Stimulated activated CD8-positive, alpha-beta memory T cell treated with anti-CD3 and anti-CD28 coated beads, Interleukin-7, amount 100 ng/mL, for 1 hour (primary cell): ENCODE measurements at places on chromosomes 5 and 9.

DNA sequence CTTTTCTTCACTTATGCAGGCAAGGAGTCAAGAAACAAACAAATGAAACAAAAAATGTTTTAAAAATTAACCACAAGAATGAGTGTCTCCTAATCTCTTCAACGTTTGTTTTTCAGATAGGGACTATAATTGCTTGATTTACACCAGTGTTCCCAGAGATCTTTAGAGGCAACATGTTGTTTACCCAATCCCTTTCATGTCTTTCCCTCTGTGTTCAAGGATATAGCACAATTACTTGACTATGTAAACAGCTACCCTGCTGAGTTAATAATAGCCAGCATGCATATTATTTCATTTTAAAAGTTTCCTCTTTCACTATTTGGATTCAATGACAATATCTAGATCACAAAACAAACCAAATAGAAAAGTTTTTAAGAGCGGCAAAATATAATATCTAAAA lies 25.1 kb upstream of the SHISAL2B start:
- DNase-seq, result no peak

DNA sequence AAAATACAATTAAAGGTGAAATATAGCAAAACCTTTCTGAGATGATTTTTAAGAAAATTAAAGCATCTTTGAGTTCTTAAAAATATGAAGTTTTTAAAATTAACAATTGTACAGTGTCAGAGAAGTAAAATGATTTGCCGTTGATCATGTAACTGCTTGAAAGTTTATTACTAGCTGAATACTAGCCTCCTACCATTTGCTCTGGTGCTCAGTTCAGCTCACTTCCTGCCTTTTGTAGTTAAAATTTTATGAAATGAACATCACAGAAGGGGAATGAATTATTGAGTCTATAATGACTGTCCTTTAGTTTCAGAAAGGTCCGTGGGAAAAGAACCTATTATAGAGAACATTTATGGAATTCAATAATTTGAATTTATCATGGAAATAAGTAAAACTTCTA lies 9.7 kb downstream of the YTHDC2 start:
- DNase-seq, result no peak

GRCh38 chr9:18783909-18784308 lies 249.1 kb downstream of the SAXO1 start:
- no peak for DNase-seq

DNA sequence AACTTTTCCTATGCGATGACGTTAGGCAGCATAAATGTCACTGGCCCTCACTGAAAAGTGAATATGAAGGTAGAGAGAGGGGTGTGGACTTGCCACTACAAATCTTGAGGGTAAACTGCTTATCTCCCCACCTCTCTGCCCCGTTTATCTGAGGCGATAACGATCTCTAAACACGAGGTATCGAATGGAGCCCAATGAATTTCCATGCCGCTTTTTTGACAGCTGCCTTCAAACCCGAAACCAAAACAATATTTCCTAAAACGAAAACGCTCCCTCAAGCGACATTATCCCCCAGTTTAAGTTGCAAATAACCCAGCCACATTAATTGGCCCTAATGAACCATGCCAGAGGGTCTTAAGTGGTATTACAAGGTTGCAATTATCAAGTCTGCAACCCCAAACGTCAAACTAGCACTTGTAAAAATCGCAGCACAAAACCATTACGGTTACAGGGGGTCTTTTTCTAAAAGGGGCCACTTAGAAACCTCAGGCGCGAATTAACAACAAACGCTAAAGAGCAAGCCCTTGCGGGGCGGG lies 1.4 kb downstream of the NR3C1 start:
- DNase-seq, result no peak

- no peak for DNase-seq
These were observed 237.1 kb downstream of the SLF1 start for GRCh38 chr5:94855543-94855942.

DNA sequence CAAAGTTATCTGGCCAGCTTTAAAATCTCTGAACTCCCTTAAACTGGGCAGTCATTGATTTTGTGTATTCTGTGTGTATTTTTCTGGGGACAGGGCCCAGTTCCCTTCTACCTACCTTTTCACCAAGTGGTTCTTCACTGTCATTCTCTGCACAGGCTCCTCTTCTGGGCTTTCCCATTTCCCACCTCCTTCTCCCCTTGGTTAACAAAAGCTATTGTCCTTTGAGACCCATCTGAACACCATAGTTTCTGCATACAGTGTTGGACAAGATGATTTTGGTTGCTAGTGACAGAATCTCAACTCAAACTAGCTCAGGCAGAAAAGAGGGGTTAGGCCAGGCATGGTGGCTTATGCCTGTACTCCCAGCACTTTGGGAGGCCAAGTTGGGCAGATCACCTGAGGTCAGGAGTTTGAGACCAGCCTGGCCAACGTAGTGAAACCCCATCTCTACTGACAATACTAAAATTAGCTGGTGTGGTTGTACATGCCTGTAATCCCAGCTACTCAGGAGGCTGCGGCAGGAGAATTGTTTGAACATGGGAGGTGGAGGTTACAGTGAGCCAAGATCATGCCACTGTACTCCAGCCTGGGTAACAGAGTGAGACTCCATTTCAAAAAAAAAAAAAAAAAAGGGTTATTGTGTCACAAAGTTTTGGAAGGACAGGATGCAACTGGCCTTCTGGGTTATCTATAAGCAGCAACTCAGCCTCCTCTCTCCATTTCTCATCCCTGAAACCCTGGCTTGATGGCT lies 31.0 kb upstream of the ANKRD34B start:
- no peak for DNase-seq

DNA sequence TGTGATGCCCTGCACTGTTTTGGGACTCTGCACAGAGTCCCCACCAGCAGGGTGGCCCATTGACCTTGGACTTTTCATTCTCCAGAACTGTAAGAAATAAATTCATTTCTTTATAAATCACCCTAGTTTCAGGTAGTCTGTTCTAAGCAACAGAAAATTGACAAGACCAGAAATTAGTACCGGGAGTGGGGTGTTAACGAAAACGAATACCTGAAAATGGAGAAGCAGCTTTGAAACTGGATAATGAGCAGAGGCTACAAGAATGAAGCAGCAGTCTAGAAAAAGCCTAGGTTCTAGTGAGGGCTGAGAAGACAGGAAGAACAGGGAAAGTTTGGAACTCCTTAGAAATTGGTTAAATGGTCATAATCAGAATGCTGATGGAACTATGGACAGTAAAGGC lies 2.1 kb upstream of the MCC start:
- DNase-seq, result no peak

GRCh38 chr5:1536322-1536845 lies 12.6 kb upstream of the LPCAT1 start:
- DNase-seq, result peak; percentile 42

DNA sequence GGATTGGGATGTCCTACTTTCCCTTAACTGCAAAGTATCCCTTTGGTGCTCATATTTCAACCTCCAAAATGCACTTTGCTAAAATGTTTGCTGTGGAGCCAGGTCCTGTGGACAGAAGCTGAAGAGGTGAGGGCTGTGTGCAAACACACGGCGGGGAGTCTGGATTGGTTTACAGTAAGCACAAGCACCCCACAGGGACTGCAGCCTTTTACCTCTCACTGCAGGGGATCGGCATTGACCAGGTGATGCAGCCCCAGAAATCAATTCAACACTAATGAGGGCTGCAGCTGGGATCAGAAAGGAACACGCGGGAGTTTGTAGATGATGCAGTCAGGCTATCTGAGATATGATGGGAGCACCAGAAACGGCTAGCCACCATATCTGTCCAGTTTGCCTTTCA lies 450.9 kb downstream of the CCDC171 start:
- no peak for DNase-seq

DNA sequence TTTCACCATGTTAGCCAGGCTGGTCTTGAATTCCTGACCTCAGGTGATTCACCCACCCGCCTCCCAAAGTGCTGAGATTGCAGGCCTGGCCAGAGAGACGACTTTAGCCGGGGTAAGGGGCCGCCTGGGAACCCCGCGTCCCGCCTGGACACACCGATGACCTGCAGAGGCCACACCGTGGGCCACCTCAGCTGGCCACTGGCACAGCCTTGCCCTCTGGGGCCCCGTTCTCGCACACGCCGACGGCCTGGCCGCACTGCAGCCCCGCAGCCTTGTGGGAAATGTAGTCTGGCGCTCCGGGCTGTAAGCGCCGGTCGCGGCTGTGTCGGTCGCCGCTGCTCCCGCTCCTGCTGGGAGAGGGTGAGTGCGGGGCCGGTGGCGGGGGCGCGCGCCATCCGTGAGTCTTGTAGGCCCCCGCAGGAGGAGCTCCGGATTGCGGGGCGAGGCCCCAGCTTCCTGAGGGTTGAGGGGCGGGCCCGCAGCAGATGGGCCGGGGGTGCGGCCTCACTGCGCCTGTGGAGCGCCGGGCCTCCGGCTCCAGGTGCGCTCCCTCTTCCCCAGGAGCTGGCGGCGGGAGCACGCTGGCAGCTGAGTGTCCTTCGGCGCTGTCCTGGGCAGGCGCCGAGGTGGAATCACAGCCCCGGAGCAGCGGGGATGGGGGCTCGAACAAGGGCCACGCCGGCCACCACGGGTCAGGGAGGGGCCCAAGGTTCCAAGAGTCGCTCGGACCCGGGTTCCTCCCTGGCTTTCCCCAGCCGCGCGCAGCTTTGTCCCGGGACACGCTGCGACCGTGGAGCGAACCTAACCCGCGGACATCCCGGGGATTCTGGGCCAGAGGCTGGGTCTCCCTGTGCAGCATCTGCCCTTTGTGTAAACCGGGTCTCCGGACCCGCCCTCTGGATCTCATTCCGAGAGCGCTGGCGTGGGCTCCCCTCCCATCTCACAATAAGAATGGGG lies at the start of gene ZFP2:
ZFP2 (plus strand) TSS at position 299 of the 957 bp plus-strand sequence. CDS start 35,401 bp downstream, outside the sequence.
- DNase-seq, result no peak

DNA sequence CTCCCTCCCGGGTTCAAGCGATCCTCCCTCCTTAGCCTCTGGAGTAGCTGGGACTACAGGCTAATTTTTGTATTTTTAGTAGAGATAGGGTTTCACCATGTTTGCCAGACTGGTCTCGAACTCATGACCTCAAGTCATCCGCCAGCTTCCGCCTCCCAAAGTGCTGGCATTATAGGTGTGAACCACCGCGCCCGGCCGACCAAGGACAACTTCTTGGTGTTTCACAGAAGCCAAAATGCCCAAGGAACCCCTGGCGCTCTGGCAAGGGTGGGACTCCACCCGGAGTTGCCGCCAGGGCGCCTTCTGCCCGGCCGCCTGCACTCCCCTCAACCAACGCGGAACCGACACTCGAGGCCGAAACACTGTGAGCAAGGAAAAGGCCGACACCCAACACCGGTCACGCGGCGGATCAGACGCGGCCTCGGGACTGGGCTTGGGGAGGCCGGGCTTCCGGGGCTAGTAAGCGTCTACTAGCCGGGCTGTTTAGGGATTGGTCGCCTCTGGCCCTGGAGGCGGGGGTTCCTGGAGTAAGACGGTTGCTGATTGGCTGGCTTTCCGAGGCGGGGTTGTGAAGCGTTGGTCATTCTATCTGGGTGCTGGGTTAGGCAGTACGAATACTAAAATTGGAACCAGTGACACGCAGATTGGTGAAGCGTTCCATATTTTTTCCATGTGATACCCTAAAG lies 7.7 kb upstream of the CFAP157 start:
- peak; percentile 65 for DNase-seq

- DNase-seq, result no peak
These were observed 3.6 kb upstream of the SPATA31E1 start for GRCh38 chr9:87878989-87879511.

DNA sequence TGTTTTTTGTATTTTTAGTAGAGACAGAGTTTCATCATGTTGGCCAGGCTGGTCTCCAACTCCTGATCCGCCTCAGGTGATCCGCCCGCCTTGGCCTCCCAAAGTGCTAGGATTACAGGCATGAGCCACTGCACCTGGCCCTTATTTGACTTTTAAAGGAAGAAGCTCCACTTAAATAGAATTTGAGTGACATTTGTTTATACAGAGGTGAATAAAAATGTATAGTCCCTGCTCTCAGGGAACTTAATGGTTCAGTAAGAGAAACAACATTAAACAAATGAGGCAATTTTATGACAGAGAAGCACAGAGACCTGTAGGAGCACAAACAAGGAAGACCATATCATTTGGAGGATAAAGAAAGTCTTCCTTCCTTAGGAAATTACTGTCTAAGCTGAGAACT lies 65.7 kb downstream of the C9orf152 start:
- no peak for DNase-seq

DNA sequence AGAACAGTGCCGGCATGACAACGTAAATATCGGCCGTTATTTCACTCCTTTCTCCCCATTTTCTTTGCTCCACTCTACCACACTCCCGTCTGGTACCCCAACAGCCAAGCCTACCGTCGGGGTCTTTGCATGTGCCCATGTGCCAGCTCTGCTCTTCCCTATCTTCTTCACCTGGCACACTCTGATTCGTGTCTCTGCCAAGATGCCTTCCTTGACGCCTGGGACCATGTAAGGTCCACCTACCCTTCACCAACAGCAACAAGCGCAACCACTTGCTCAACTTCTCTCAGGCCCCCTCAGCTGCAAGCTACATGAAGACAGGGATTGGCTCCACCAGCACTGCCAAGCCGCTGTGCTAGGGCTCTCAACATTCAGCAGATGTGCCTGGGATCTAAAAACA lies 4.4 kb downstream of the MGAT1 start:
- DNase-seq, result no peak
